Germinal center (tissue), 1 donor: ENCODE measurements at places on chromosomes 4 and X.

DNA sequence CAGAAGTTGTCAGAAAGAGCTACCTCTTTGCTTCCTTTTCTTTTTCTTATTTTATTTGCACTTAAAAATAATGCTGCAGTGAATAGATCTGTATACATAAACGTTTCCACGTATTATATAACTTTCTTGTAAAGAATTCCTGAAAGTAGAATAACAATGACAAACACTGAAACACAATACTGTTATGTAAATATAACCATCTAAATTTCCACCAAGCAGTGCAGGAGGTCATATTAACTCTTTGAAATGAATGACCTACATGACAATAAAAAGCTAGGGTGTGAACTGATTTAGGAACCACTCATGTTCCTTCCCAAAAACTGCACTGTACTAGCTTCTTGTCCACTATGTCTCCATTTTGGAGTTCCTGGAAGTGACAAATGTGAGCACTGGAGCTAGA is 85.8 kb downstream of the COX18 start:
- DNase-seq, result no peak

GRCh38 chr4:105698607-105699006 is 9.9 kb downstream of the INTS12 start:
- DNase-seq, result no peak

DNA sequence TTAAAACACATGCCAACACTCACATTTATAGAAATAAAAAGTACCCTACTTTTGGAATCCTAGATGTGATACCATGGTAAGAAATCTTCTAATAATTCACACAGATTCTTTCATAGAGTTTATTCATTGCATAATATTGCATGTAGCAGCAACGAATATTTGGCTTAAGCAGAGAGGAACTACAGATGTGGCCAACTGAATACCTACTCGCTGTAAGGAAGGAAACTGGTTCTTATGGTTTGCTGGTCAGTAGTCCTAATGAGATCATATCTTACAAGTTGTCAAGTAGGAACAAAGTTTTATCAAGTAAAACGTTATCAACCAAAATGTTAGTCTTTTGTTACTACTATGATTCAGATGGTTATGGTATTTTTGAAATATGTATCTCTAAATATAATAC is 996.1 kb downstream of the PDHA2 start:
- no peak for DNase-seq

- DNase-seq, result peak; percentile 34
Measured at GRCh38 chr4:42638993-42639392, 17.9 kb downstream of the ATP8A1 start.

GRCh38 chrX:16005917-16006316 is 117.4 kb upstream of the GRPR start:
- DNase-seq, result no peak

GRCh38 chr4:161714022-161714751 is 449.6 kb downstream of the FSTL5 start:
- no peak for DNase-seq

DNA sequence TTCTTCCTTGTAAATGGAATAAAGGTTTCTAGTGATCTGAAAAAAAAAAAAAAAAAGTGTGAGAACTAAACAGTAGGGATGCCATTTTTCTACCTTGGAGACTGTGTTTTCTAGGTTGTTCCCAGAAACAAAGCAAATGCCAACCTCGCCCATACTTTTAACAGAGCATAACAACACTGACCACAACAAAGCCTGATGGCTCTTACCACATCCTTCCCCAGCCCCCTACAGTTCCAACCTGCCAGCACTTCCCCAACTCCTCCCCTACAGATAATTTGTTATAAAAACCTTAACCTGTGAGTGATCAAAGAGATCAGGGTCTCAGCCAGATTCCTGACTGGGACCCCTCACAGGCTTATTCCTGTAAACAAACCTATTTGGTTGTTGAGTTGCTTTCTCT is 940.0 kb downstream of the SH3BGRL start:
- no peak for DNase-seq

DNA sequence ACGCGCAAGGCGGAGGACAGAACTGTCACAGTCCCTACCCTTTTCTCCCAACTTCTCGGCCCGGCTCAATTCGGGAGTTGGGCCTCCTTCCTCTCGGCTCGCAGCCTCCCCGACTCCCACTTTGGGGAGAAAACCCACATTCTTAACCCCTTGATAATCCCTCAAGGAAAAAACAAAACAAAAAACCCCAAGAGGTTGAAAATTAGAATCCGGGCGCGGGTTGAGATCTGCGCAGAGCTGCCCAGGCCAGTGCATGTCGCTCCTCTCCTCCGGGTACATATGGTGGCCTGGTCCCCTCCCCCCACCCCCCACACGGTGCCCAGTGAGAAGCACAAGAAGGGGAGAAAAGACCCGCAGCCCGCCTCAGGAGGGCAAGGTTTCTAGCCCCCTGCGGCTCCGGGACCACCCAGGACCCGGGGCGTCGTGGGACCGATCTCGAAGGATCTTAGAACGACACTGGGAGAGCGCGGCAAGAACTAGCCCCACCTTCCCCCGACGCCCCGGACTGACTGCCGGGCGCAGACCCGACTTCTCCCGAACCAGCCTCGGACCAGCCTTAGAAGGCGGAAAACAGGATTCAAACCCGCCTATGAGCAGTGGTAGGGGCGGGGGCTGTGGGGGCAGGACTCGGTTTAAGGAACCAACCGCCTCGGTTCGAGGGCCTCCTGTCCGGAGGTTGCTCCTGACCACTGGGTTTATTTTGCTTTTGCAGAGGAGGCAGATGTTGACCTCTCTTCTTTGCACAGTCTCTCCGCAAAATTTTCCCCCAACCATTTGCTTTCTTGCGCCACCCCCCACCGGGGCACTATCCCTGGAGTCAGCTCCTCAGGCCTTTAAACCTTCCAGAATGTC is 2.5 kb upstream of the PDGFRA start:
- DNase-seq, result no peak

- peak; percentile 25 for DNase-seq
Measured at GRCh38 chr4:147786031-147786430, 54.1 kb downstream of the ARHGAP10 start.

- DNase-seq, result no peak
Measured at GRCh38 chrX:154018518-154019060, 1.1 kb downstream of the IRAK1 start.

DNA sequence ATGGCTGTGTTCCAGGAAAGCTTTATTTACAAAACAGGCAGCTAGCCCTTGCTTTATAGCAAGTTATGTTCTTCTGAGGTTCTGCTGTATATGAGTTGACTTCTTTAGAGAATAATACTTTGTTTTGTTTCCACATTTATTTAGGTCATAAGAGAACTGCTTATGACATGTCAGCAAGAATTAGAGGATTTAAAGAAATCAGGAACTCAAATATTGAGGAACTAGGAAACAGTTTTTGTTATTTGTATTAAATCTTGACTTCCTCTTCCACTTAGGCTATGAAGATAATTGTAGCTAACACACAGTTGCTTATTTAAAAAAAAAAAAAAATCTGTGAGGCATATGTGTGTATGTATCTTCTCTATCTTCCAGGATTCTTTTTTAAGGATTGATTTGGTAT is 14.3 kb downstream of the ZRSR2 start:
- DNase-seq, result no peak

- DNase-seq, result no peak
Measured at GRCh38 chr4:41366911-41367517, 110.3 kb downstream of the UCHL1 start.

- DNase-seq, result no peak
Measured at GRCh38 chr4:2599304-2599654, 62.8 kb downstream of the FAM193A start.

- DNase-seq, result no peak
Measured at GRCh38 chr4:22504922-22505321, 10.9 kb downstream of the ADGRA3 start.

DNA sequence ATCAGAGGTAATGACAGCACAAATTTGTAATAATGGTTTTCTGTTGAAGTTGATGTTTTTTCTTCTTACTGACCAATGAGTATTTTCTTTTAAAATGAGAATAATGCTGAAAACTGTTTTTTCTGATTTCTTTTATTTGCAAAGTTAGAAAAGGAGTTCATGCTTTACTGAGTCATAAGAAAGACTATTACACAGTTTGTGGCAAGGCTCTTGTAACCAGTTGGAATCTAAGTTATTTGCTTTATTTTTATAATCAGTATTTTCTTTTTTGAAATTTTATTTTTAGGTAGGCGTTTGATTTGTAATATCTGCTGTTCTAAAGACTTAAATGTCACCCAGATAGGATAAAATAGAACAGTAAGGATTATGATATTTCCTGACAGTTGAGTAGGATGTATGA is 25.5 kb downstream of the ANAPC4 start:
- DNase-seq, result no peak

GRCh38 chr4:70705183-70706043 is 16.4 kb upstream of the RUFY3 start:
- peak; percentile 81 for DNase-seq

GRCh38 chr4:136935305-136935704 is 597.0 kb downstream of the PCDH18 start:
- no peak for DNase-seq

- no peak for DNase-seq
Measured at GRCh38 chr4:113077575-113077974, 28.1 kb downstream of the ANK2 start.

DNA sequence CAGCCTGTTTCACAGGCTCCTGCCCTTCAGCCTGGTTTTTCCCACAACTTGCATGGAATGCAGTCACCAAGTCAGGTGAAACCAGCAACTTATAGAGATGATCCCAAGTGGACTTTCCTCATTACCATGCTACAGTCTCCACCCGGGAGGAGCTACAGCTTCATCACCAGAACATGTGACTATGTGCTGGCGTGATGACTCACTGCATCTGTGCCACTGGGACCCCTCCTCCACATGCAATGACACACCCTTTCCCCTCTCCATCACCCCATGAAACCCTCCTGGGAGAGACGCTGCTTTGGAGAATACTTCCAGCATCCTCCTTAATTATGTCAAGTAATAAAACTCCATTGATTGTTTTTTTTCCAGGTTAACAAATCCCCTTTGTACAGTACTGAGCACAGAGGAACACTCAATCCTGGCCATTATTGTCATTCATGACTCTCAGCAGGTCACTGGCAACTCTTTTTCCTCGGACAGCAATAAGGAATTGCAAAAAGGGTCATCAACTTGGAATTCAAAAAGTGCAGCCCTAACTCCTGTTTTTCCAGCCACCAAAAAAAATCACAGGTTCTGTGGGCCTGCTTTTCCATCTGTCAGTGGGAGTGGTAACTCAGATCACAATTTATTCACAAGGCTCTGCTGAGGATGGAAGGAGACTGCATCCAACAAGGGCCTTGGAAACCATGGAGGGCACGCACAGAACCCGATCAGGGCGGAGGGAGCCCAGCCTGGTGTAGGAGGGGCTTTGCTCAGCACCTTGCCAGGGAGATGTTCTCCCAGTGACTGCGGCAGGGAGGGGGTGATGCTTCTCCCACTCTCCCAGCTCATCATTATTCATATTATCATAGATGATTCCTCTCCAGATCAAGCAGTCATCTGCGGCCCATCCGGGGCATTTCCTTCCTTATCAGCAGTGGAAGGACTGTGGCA is 17.4 kb downstream of the QDPR start:
- DNase-seq, result no peak

GRCh38 chrX:18707426-18708049 is at the start of gene PPEF1:
PPEF1 (plus strand) TSS chrX:18707645; CDS start chrX:18707781, 136 bp downstream.
- DNase-seq, result no peak

- no peak for DNase-seq
Measured at GRCh38 chr4:69731241-69731640, 29.2 kb downstream of the SULT1B1 start.

DNA sequence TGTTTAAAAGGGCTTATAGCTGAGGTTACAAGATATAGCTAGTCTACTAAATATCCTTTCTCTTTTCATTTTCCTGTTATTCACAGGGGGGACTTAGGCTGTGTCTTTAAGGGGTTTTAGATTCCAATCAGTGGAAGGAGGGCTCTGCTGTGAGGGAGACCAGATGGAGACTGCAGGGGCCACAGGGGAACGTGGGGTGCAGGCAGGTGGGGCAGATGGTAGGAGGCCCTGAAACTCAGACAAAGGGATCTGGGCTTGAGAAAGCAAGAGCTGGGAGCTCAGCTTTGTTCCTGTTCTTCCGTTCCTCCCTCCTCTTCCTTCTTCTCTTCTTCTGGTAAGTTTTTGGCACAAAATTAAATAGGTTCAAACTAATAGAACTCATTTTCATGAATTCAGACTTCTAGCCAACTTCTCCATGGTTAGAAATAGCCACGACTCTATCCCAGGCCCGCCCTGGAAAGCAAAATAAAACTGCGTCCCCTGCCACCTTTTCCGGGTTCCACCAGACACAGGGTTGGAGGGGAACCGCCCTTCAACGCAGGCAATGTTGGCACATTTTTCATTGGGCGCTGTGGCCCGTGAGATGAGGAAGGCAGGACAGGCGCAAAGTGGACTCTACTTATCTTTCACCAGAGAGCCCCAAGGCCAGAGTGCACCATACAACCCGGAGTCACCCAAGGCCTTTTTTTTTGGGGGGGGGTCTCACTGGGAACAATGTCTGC is 3.5 kb upstream of the TMSB4X start:
- DNase-seq, result no peak

DNA sequence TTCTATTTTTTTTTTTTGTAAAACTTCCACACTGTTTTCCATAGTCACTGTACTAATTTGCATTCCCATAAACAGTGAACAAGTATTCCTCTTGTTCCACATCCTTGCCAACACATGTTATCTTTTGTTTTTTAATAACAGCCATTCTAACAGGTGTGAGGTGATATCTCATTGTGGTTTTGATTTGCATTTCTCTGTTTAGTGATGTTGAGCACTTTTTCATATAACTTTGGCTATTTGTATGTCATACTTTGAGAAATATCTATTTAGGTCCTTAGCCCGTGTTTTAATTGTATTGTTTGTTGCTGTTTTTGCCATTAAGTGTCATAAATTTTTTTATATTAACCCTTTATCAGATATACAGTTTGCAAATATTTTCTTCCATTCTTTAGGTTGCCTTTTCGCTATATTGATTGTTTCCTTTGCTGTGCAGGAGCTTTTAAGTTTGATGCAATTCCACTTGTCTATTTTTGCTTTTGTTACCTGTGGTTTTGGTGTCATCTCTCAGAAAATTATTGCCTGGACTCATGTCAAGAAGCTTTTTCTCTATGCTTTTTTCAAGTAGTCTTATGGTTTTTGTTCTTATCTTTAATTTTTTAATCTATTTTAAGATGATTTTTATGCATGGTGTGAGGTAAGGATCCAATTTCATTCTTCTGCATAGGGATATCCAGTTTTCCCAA is 27.9 kb upstream of the NDNF start:
- no peak for DNase-seq

- no peak for DNase-seq
Measured at GRCh38 chr4:48047896-48048295, 31.3 kb downstream of the NIPAL1 start.

- DNase-seq, result no peak
Measured at GRCh38 chr4:93303440-93303839, 525.1 kb upstream of the ATOH1 start.

- no peak for DNase-seq
Measured at GRCh38 chrX:85941275-85941674, 106.1 kb downstream of the CHM start.

GRCh38 chr4:123652476-123652875 is 255.9 kb downstream of the SPRY1 start:
- no peak for DNase-seq
